NCI-H2029 (cell line): ENCODE measurements at places on chromosomes 3 and 15.

- no peak for DNase-seq
Measured at GRCh38 chr3:29521751-29522150, 240.9 kb downstream of the RBMS3 start.

DNA sequence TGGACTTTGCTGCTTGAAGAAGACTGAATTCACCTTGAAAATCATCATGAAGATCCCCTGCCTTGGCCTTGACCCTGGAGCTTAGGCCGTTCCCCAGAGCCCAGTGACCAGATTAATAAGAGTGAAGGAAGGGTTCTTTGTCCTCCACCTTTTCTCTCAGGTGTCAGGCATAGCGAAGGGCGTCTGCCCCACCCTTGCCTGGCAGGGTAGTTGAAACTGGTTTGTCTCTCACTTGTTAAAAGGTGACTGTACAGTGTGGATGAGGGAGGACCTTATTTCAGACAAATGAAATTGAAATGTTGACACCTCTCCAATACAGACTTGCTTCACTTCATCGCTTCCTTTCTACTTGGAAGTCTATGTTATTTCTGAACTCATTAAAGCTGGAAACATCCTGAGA is 223.7 kb upstream of the BHLHE40 start:
- no peak for DNase-seq

DNA sequence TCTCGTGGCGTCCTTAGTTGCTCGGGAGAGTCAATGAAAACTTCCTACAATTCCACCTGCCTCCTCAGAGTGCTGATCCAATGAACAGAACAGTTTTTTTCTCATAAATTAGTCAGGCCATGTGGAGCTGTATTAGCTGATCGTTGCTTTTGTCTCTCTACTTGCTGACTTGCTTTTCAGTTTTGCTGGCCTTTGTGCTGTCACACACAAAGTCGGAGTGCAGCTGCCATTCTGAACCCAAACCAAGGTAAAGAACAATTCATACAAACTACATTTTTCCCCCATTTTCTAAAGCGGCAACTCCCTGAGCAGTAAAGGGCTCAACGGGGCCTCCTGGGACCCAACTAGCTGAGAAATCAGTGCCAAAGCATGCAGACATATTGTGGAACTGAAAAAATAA is 43.1 kb downstream of the MEIS2 start:
- DNase-seq: no peak

DNA sequence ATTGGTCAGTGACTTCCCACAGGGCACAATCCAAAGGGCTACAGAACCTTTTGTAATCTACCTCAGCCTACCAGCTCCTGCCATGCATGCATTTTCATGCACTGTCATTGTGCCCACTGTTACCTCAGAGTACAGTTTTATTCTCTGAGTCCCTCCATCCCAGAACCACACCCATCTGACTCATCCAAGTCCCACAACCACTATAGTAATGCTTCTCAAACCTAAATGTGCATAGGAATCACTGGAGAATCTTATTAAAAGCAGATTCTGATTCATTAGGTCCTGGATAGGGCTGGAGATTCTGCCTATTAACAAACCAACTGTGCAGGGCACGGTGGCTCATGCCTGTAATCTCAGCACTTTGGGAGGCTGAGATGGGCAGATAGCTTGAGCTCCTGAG is 3.7 kb upstream of the B3GALNT1 start:
- DNase-seq: no peak

DNA sequence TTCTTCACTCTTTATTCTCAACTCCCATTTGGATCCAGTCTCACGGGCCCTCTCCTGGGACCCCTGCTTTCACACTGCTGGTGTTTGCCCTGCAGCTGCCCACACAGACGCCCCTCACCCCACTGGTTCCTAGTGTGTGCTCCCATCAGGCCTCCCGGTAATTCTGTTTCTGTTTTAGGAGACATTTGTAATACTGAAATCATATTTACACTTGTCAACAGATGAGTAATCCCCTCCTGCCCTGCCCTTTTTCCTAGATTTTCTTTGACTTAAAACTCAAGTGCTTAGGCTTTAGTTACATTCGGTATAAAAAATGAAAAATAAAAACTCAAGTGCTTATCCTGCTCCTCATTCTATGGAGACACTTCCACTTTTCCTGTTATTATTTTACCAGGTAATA is 18.4 kb upstream of the ABTB1 start:
- DNase-seq: no peak

GRCh38 chr3:105728771-105729312 is 140.0 kb downstream of the CBLB start:
- no peak for DNase-seq

- no peak for DNase-seq
Measured at GRCh38 chr3:104578558-104578957, 788.2 kb upstream of the ALCAM start.

- no peak for DNase-seq
Measured at GRCh38 chr3:171972871-171973348, 66.5 kb upstream of the FNDC3B start.

DNA sequence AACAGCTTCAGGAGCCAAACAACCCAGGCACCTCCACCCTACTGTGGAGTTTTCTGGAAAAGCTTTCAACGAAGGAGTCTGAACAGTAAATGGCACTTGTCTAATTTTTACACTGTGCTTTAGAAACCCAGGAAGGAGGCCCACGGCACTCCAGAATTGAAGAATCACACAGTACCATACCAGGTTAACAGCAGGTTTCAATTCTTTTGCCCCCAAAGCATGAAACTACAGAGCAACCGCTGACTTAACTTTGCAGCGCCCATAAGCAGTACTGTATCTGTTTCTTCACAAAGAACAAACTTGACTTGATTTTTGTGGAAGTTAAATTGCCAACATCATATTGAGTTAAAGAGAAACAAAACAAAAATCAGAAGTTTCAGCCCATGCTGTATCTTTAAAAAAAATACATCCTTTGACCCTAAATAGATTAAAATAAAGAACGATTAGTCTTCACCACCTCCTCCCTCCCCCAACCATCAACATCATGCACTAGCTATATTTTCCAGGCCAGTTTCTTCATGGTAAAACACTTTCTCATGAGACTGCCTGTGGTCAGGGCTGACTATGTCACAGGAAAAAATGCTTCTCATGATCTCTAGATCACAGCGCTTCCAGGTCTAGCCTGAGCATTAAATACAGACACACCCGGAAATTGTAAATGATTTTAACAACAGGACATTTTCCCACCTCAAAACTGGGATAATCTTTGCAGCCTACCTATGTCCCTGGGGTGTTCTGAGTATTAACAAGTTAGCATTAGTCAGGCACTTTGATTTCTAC is 456.3 kb downstream of the FOXP1 start:
- no peak for DNase-seq

GRCh38 chr3:169998668-169999131 is 32.1 kb downstream of the SEC62 start:
- no peak for DNase-seq

GRCh38 chr3:146404436-146404835 is 64.9 kb downstream of the PLSCR2 start:
- no peak for DNase-seq

DNA sequence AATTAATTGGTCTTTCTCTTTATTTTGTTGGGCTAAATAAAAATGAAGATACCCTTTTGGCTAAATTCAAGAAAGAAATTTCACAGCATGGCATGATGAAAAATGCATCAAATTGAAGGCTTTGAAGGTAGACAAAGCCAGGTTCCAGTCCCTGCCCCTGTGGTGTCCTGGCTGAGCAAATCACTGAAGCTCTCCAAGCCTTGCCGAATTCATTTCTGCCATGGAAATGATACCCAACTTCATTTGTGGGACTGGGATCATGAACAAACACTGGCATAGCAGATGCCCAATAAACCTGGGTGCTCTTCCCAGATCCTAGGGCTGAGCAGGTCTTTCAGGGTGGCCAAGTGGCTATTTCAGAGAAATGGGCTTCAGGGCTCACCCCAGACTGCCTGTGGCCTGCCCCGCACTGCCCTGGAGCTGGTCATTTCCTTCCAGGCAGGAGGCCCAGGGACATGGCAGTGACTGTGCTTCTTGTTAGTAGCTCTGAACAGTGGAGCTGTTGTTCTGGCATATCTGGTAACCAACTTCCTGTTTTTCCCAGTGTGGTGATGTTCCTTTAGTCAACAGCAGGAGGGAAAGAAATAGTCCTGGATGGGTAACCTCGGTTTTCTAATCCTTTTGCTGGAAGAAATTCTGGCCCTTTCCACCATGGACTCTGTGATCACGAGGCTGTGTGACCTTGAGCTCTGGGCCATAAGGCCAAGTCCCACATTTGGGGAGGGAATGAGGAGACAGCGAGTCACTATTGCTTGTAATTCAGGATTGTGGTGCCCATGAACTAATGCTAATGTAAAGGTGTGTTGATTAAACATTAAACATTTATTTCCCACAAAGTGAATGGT is 47.6 kb downstream of the CTDSPL start:
- no peak for DNase-seq

DNA sequence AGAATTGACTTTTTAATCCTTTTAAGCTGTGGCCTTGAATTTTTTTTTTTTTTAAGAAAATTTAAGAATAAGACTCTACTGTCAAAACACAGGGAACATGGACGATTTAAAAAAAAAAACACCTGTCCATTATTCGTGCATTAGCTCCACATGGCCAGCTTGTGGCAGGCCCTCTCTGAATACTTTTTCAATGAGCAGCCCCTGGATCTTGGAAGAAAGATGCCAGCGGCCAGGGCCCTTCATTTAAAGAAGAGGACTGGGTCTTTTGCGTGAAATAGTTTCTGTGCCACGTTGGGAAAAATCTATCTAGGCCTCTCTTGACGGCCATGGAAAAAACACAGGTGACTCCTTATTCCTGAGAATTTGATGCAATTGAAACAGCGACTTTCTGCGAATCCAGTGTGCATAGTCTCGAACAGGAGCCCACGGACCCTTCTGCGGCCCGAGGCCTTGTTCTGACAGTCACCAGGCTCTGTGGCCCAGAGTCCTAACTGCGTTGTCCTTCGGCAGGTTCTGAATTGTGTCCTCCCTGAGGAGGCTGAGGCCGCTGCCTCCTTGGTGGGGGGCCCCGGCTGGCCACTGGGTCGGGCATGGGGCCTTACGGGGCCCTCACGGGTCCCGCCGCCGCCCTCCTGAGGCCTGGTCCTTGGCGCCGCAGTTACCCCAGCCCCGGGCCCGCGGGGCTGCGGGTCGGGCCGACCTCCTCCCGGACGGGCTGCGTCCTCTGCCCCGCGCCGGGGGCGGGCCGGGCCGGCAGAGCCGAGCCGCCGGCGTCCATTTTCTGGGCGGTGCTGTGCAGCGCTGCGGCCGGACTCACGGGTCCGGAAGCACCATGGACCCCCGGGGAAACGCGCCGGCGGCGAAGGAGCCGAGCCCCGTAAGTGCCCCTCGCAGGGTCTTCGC is 33.5 kb downstream of the ZBTB38 start:
- DNase-seq: no peak

DNA sequence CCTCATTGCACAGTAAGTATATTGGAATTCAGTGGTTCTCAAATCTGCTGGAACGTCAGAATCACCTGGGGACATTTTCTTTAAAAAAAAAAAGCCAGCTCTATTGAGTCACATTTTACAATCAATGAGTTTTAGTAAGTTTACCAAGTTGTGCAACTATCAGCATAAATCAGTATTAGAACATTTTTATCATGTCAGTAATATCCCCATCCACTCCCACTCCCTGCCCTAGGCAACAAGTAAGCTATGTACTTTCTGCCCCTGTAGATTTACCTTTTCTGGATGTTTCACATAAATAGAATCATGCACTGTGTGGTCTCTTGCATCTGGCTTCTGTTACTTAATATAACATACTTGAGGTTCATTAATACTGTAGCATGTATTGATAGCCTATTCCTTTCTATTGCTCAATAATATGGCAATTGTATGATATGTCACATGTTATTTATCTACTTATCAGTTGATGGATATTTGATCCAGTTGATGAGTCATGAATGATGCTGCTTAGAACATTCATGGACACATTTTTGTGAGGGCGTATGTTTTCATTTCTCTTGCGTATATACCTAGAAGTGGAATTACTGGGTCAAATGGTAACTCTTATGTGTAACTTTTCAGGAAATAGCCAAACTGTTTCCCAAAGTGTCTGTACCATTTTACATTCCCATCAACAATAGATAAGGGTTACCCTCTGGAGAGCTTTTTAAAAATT is 180.5 kb downstream of the THSD4 start:
- no peak for DNase-seq

GRCh38 chr15:68436680-68437079 is 4.7 kb upstream of the ITGA11 start:
- DNase-seq: no peak

GRCh38 chr3:134594331-134594741 is 56.5 kb downstream of the KY start:
- DNase-seq: no peak

DNA sequence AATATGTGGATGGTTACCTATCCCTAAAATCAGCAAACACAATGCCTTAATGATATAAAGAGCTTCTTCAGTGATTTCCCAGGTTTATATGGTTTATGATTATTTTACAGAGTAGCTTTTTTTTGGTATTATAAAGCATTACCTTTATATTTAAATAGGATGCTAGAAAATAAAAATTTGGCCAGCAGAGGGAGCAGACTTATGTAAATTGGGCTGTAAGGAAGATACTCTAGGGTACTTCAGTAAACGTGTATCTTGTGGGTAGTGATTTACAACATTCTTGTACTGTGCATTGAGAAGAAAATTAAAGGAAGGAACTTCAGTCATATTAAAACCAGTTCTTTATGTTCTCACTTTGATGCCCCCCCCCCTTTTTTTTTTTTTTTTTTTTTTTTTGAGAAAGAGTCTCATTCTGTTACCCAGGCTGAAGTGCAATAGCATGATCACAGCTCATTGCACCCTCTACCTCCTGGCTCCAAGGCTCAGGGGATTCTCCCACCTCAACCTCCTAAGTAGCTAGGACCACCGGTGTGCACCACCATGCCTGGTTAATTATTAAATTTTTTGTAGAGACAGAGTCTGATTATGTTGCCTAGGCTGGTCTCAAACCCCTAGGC is 167.9 kb downstream of the BBX start:
- DNase-seq: peak; percentile 54

DNA sequence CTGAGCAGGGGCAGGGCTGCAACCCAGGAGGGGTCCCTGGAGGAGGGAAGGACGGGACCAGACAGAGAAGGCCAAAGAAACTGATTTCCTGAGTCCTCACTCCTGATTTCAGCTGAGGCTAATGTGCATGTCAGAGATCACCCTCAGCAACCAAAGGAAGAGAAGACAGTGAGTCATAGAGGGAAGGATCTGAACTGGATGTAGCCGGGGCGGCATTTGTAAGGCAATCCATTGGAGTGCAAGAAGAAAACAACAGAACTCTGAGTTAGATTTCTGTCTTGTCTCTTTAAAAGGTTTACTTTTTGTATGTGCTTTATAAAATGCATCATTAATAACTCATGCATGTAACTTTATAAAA is 105.3 kb upstream of the AGBL1 start:
- DNase-seq: no peak

- DNase-seq: no peak
Measured at GRCh38 chr3:151631946-151632345, 101.8 kb upstream of the AADACL2 start.

GRCh38 chr15:40091861-40092255 is 16.8 kb downstream of the BMF start:
- no peak for DNase-seq

- no peak for DNase-seq
Measured at GRCh38 chr15:55282284-55282833, 7.3 kb downstream of the RAB27A start.
